Activated CD8-positive, alpha-beta T cell treated with anti-CD3 and anti-CD28 coated beads, Interleukin-2, amount 10 ng/mL, durations not matched to agents 7 days and 5 days (primary cell): ENCODE measurements at places on chromosomes 11 and 22. TPM values are rescaled to one million over a fixed set of nuclear protein-coding genes. Genes with fewer than 3 reads are reported as not detected.

DNA sequence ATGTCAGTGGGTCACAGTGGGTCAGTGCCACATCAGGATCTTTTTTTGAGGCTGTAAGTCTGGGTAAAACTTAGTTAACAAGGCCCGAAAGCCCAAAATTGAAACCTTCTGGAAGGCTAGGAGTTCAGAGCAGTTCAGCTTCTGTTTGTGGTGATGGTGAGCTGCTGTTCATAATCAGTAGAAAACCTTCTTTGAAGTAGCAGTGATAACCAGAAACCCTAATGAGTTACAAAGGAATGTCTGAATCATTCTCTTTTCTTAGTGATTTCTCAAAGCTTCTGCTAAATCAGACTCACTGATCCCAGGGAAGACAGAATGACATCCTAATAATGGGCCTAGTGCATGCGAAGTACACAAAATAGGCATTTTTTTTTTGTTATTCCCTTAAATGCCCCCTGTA is 124.7 kb downstream of the PARVA start:
- DNase-seq, result no peak

- DNase-seq, result no peak
Measured at GRCh38 chr11:33575311-33575710, 125.3 kb downstream of the C11orf91 start.

DNA sequence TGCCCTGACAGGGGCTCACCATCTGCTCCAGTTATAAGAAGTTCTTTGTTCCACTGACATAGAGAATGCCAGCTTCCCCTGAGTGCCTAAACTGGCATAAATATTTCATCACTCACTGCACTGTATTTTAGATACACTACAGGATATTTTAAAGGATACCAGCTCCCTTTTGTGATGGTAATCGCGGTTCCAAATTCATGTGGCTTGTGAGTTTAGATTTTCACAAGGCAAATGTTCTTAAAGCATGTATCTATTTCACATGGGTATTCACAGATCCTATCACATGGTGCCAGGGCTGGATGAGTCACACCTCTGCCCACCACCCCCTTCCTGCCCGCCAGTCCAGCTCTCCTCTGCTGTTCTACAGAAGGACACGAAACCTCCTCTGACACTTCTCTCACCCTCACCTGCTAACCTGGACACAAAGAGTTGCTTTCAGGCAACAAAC is 105.5 kb downstream of the KCNC1 start:
- no peak for DNase-seq

DNA sequence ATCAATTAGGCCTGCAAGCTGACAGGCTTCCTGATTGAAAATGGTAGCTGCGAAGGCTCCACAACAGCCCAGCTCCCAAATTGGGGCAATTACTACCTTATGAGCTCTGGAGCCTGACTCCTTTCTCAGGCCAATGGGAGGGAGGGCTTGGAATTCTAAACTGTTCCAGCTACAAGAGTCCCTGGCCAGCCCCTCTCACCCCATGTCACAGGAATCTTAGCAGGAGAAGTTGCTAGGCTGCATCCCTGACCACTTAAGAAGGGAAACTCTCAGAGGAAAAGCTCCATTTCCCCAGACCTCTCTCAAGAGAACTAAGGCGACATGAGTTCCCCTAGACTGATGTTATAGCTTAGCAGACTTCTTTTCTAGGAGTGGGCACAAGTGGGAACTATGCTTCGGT is 4.9 kb downstream of the LRP4 start:
- no peak for DNase-seq

DNA sequence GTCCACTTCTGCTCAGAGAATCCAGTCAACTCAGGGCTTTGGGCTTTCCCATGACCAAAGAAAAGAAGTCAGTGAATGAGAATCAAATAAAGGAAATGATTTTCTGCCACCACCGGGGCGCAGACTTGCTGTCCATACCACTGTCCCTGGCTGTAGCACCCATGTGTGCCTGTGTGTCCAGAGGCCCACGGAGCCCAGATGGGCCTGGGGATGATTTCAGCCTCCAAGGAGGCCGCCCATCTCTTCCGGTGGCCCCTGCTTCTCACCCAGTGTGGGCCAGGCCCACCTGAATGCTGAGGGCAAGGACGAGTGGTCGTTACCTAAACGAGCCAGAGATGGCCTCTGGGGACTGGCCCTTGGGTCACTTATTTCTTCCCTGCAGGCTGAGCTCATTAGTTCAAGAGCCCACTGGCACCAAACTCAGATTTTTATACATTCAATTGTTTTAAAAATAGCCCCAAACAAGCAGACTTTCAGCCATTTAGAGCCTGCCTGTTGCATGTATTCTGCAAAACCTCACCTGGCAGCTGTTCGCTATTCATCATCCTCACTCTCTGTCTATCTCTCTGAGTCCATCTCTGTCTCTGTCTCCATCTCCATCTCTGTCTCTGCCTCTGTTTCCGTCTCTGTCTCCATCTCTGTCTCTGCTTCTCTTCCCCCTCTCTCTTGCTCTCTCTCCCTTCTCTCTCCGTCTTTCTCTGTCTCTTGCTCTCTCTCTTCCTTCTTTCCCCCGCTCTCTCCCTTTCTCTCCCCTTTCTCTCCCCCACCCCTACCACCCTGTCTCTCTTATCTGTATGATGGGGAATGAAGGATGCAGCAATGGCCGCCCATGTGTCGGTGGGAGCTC is 24.2 kb downstream of the KRTAP5-5 start:
- DNase-seq, result no peak

Gene MS4A1
- total RNA-seq, result 1.4 TPM

GRCh38 chr22:35128637-35129036 is 62.7 kb downstream of the ISX start:
- DNase-seq, result no peak

GRCh38 chr22:17095538-17095937 is 10.7 kb downstream of the IL17RA start:
- no peak for DNase-seq

Gene STX5
- total RNA-seq, result 32.7 TPM

Gene CRYBB1
- not detected for total RNA-seq

GRCh38 chr11:109362059-109362458 is 59.9 kb upstream of the C11orf87 start:
- no peak for DNase-seq

DNA sequence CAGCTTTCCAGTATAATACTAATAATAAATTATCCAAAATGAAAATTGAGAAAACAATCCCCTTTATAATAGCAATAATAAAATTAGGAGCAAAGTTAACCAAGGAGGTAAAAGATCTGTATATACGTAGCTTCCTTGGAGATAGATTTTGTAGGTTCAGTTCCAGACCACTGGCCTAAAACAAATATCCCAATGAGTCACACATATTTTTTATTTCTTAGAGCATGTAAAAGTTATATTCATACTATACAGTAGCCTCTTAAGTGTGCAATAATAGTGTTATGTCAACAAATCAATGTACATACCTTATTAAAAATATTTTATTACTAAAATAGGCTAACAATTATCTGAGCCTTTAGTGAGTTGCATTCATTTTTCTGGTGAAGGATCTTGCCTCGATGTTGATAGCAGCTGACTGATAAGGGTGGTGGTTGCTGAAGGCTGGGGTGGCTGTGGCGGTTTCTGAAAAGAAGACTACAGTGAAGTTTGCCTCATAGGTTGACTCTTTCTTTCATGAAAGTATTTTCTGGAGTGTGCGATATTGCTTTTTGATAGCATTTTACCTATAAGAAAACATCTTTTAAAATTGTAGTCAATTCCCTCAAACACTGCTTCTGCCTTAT is 178.5 kb downstream of the ARHGAP42 start:
- no peak for DNase-seq

DNA sequence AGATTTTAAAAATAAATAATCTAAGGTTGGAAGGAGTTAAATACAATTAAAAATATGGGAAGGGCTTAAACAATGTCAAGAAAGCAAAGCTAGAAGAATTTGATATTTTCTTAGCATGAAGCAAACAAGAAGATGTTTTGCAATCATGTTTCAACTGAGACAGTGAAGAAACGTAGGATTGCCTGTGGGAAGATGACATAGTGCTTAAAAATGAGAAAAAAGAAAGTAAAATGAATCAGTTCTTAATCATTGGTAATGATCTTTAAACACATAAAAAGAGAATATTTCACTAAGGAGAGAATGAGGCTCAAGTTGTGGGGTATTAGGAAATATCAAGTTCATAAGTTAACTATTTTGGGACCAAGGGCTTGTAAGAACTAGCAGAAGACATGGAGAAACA is 855.0 kb downstream of the METTL15 start:
- DNase-seq, result no peak
